ENCODE measurements at places on chromosomes 4 and X.
A peak's percentile ranks its signal among the peaks of the same experiment; 100 is the strongest.

- DNase-seq = no peak
Measured at GRCh38 chrX:10875995-10876394, 235.1 kb upstream of the HCCS start.

GRCh38 chr4:94635177-94635576, 122.6 kb upstream of the BMPR1B start:
- DNase-seq = no peak

DNA sequence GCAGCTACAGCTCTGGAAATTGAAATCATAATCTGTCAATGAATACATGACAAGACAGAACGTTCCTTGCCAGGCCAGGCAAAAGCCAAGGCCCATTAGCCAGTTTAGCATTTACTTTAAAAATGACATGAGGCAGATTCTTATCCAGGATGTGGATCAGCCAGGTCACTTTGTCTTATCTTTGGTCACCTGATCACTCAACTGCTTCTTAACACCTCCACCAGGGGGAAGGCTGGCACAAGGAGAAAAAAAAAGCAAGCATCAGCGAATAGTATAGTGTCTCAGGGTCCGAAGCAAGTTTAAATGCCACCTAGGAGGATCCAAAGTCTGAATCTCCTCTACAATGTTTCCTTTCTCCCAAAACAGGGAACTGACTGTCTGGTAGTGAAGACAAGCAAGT, 18.8 kb downstream of the ATP1B4 start:
- DNase-seq = peak; percentile 9

- no peak for DNase-seq
Measured at GRCh38 chr4:179441596-179441995, 1999.4 kb upstream of the AGA start.

DNA sequence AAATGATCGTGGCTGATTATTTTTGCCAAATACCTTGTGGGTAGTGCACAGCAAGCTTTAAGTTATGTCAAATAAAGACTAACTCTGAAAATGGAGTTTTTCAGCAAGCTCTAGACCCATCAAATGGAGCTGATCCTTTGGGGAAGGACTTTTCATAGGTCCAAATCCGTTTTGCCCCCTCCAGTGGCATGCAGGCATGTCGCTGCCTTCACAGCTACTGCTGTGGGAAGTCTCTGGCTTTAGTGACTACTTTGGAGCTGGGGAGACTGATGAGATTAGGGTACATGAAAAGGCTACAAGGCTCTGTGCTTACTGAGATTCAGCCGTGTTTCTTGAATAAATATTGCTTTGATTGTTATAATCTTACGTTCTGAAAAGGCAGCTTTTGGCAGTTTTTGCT, 106.6 kb upstream of the HS3ST1 start:
- DNase-seq = no peak

- no peak for DNase-seq
Measured at GRCh38 chrX:38986586-38986985, 185.3 kb downstream of the MID1IP1 start.

GRCh38 chrX:151323054-151323453, 74.0 kb upstream of the VMA21 start:
- no peak for DNase-seq

GRCh38 chr4:95602872-95603271, 54.1 kb upstream of the UNC5C start:
- DNase-seq = no peak

Data from hematopoietic multipotent progenitor cell treated with erythropoietin and hydrocortisone succinate and interleukin-3 and kit ligand, for 8 days (in vitro differentiated cells).